B cell (primary cell): ENCODE measurements at places on chromosomes 16 and 17. TPM values are rescaled to one million over a fixed set of nuclear protein-coding genes. Genes with fewer than 3 reads are reported as not detected.

USP43 gene
- 0.16 and 0.66 TPM in 2 replicates for polyA plus RNA-seq

MRPL38 gene
- 100 and 126 TPM in 2 replicates for polyA plus RNA-seq

KRT33B gene
- polyA plus RNA-seq, result not detected in 2 replicates

PRR15L gene
- polyA plus RNA-seq, result not detected in 2 replicates

COG7 gene
- 31.8 and 37.8 TPM in 2 replicates for polyA plus RNA-seq

XYLT2 gene
- 15.5 and 21.5 TPM in 2 replicates for polyA plus RNA-seq
